ENCODE measurements at places on chromosomes 3 and 15. TPM values are rescaled to one million over a fixed set of nuclear protein-coding genes. Genes with fewer than 3 reads are reported as not detected.

The XCR1 gene
- 0.01 TPM for polyA plus RNA-seq

The COPB2 gene
- polyA plus RNA-seq = 50.1 TPM

The BLM gene
- 0.97 TPM for polyA plus RNA-seq

The CRYGS gene
- 1.2 TPM for polyA plus RNA-seq

The ZNF662 gene
- polyA plus RNA-seq = 3.3 TPM

Measured in adipose tissue (tissue), 3 donors.